ENCODE measurements at places on chromosomes 5 and 9.

- no peak for DNase-seq
These were observed 51.4 kb downstream of the TRIP13 start for GRCh38 chr5:943918-944620.

DNA sequence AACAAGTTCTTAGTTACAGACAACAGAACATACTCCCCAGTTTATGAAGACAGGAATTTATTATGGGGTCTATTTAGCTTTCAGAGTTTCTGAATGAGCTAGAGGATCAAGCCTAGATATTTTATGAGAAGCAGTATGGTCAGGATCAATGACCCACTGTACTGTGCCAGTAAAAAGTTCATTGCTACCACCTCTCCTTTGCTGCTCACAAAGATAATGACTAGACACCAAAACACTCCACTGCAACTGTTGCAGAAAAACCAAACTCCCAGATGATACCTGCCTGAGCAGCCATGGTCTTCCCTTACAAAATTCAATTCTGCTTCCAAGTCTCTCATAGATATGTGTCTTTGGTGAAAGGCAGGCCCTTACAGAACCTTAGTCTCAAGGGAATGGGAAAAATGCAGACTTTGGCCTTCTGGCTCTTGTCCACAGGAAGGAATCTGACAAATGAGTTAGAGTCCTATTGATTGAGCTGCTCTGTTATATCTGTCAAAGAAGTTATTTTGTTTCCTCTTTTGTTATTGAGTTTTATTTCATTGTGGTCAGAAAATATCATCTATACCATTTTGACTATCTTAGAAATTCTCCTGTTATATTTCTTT is 74.7 kb upstream of the RASGRF2 start:
- DNase-seq: no peak

- no peak for DNase-seq
These were observed 209.1 kb downstream of the ADGRV1 start for GRCh38 chr5:90767710-90768109.

GRCh38 chr9:126049088-126049487 is 277.5 kb upstream of the MVB12B start:
- no peak for DNase-seq

GRCh38 chr5:76954383-76954763 is 1.5 kb downstream of the CRHBP start:
- no peak for DNase-seq

DNA sequence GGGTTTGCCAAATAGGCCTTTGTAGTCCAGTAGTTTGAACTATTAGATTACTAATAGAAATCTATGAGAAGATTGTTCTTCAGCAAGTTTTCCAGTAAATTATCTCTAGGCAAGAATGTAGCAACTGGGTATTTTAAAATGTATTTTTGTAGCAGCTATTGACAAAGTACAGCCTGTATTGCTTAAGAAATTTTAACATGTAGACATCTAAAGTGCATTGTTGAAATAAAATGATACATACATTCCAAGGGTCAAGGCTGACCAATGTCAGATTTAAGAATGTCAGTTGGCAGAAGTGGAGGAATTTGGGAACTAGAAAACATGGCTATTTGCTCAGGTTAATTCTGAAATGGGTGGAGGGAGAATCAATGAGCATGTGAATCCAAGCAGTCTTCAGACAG is 57.5 kb upstream of the ZSWIM6 start:
- DNase-seq: no peak

All from activated CD4-positive, alpha-beta T cell treated with anti-CD3 and anti-CD28 coated beads, Interleukin-2, Interleukin-6, amounts not matched to agents 100 ng/mL and 50 ng/mL, durations not matched to agents 16 hours and 8 hours (primary cell).